GOT3 (cell line): ENCODE measurements at places on chromosomes 5 and 9.

- DNase-seq, result no peak
Measured at GRCh38 chr9:131636593-131636992, 91.3 kb downstream of the PRRT1B start.

DNA sequence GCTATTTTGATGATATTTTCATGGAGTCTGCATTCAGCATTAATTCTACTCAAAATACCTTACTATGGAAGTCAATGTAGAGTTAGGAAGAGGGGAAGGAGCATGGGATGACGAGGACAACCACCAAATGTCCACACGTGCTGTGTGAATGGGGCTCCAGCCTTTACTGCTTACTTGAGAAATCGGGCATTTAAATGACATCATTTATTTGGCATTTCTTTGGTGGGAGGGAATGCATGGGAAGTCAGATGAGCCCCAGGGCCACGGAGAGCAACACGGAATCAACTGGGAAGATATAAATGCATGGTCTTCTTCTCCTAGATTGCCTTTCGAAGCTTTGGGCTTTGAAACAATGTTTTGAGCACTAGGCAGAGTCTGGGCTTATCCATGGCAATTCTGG is 458.5 kb upstream of the KLF4 start:
- DNase-seq, result no peak

GRCh38 chr5:8633259-8633658 is 764.3 kb downstream of the MTRR start:
- DNase-seq, result no peak

DNA sequence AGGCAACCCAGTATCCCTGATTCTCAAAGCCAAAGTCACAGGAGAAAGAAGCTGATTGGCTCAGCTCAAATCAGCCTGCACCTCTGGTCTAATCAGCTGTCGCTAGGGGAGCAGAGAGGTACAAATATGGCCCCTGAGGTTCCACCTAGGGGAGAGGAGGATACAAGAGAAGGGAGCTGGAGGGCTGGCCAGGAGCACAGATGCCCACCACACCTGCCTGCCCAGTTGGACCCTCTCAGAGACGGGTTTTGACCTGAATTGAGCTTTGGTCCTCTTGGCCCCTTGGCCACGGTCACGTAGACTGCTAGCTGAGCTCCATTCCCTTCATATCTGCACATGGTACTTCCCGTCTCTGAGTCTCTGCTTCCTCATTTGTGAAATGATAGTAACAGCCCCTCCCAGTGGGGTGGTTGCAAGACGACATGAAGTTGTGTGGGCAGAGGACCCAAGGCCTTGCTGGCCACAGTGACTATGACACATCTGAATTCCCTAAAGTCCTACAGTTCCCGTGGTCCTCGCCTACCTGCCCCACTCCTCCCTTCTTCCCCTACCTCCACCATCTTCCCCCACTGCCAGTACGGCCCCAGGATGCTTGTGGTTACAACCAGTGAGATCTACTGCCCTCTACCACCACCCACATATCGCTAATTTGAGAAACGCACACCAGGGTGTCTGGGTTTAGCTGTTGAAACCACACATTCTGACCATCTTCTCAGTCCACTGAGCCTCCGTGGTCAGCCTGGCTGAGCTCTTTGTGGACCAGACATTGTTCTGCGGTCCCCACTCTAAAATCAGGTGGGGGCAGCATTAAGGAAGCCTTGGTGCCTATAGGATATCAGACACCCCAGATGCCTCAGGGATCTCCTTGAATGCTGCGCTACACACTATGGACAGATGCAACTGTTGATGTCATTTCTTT is 60.3 kb upstream of the NEK6 start:
- DNase-seq, result no peak

DNA sequence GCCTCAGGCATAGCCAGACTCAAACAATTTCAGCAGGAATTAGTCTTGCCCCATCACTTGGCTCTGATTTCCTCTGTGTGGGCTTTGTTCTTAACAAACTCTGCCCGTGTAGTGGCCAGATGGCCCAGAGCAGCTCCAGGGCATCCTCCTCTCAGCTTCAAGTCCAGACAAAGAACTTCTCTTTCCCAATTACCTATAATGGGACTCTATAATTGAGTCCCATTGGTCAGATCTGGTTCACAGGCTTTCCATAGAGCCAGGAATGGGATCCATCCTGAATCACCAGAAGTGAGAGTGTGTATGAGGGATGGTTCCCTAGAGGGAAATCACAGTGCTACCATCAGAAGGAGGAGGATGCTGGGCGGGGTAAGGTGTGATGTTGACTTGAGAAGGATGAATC is 515.8 kb downstream of the KIF4B start:
- DNase-seq, result no peak

- peak; percentile 65 for DNase-seq
Measured at GRCh38 chr9:127838375-127839078, 15.9 kb downstream of the ENG start.

DNA sequence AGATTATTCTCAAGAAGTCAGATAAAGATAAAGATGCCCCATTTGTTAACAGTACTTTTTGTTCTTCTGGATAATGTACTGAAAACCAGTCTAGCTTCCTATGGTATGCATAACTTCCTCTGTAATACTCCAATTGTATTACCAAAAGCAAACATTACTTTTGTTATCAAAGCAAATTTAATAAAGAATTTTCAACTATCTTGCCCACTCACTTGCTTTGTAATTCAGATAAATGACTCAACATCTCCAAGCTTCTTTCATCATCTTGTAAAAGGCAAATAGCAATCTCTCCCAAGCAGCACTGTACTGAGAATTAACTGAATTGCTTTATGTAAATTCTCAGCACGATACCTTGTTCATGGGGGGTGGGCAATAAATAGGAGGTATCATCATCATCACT is 98.3 kb downstream of the NFIB start:
- DNase-seq, result no peak

DNA sequence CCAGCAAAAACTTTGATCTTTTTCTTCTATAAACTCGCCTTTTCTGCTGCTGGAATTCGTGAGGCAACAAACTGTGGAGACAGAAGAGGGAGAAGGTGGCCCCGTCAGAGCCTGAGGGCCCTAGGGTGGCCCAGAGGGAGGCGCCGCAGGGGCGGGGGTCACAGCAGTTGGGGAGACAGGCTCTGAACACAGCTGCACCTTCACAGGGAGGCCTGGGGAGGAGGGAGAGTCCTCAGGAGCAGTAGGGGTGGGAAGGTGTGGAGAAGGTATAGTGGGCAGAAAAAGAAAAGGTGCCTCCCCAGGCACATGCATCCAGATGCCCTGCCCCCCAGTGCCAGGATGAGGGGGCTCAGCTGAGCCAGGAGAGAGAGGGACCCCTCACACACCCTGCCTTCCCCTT is 15.1 kb downstream of the PHF19 start:
- no peak for DNase-seq

DNA sequence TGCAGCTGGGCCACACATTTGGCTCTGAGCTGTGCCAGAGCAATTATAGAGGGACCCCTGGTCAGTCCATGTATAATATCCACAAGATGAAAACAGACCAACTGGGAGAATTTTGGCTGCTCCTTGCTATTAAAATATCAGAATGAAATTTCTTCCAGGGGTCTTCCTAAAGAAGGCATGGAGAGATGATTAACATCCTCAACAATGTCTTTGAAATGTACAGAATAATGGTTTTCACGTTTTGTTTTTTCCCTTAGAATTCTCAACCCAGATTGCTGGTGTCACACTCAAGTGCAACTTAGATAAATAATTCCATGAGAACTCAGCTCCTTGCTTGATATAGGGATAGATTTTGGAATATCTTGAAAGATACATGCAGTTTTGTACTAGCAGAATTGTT is 148.3 kb upstream of the SLC24A2 start:
- DNase-seq, result no peak

DNA sequence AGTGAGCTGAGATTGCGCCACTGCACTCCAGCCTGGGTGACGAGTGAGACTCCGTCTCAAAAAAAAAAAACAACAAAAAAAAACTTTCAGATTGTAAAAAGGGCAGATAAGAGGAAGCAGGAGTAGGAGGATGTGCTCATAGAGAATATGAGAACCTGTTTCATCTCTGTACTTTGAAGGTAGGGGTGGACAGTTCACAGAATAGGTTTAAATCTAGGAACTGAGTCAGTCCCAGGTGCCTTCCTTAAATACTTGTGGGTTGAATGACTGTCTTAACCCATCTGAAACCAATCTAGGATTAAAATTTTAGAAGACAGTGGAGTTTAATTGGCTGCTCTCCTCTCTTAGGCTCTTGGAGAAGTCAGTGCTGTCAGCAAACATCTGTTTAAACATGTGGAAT is 12.4 kb downstream of the POLK start:
- DNase-seq, result no peak

- no peak for DNase-seq
Measured at GRCh38 chr5:121408778-121409177, 442.9 kb upstream of the FTMT start.

DNA sequence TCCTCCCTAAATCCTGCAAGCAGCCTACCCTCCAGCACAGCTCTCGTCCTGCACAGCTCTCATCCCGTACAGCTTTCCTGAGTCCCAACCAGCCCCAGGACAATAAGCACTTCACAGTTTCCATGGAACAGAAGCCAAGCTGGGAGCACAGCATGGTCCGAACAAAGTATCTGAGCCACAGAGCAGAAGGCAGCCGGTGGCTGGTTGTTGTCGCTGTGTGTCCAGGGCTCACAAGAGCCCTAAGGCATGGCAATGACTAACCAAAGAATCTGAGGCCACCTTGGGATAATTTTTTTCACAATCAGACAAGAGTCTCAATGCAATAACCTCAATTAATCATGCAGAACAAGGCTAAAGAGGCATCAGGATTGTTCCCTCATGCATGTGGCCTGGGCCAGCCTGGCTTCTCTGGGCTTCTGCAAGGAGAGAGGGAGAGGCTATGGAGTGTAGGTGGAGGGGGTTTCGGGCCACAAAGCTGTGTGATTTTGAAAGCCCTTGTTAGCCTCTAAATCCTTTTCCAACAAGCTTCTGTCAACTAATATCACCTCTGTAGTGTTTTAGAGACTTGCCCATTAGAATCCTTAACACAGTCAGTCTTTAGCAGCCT is 323.4 kb downstream of the PIK3R1 start:
- DNase-seq, result no peak

DNA sequence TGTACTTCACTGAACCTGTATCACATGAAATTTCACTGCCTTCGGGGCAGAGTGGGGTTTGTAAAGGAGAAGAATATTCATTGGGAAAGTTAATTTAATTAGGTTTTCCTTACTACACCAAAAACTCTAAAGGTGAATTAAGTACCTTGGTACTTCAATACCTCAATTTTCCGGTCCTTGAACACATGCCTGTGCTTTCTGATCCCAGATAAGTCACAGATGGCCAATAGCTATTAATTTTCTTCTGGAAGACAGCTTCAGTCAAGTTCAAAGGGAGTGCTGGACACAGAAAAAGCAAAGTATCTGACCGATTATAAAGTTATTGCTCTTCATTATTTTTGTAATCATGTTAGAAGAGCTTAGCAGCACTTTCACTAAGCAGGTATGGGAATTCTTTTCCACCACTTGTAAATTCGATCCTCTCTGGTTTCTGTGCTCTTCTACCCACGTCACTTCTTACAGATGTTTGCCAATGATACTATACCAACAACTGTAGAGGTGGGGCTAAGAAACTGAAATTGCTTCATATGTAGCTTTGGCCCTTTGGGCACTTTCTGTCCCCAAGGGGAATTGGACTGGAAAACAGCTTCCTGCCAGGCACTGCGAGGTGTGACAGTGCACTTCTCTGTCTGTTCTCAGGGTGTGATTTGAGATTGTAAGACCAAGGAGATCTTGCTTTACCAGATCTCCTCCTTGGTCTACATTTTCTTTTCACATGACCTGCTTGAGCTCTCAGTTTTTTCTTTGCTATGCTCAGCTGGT is 164.0 kb downstream of the CCDC192 start:
- no peak for DNase-seq

DNA sequence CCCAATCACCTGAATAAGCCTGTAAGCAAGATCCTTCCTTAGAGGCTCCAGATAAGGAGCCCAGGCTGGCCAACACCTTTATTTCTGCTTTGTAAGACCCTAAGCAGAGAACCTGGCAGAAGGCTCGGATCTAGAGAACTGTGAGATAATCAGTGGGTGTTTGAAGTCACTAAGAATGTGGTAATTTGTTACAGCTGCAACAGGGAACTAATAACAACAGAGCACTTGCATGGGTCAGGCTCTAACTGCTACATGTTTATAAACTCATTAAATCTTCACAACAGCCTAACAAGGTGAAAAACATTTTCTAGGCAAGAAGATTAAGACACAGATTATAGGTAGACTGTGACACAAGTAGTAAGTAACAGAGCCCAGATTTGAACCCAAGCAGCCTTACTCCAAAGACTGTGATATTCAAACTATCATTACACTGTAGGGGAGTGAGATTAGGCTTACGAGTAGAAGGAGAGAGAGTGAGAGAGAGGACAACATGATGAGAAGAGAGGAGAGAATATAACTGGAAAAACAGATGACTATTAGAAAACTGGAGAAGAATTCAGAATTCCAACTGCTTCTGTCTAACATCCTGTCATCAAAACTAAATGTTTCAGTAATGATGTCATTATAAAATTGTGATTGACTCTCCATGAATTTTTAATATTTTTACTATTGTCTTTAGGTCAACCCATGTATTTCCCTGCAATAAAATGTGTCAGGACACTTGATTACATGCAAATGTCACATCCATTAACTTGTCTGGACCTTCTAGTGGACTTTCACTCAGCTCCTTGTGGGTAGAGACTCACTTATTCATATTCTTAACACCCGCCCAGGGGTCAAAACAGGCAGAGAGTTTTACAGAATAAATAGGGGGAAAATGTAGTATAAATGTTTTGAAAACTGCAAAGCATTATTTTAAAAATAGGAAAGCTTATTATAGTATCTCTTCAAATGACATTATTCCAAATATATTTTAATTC is 290.9 kb upstream of the RGMB start:
- no peak for DNase-seq

- no peak for DNase-seq
Measured at GRCh38 chr9:130227833-130228232, 37.7 kb upstream of the HMCN2 start.
